Activated CD4-positive, alpha-beta T cell treated with anti-CD3 and anti-CD28 coated beads, Interleukin-10, Interleukin-2, amounts not matched to agents 100 ng/mL and 50 ng/mL, durations not matched to agents 16 hours and 8 hours (primary cell): ENCODE measurements at places on chromosomes 4 and X.

DNA sequence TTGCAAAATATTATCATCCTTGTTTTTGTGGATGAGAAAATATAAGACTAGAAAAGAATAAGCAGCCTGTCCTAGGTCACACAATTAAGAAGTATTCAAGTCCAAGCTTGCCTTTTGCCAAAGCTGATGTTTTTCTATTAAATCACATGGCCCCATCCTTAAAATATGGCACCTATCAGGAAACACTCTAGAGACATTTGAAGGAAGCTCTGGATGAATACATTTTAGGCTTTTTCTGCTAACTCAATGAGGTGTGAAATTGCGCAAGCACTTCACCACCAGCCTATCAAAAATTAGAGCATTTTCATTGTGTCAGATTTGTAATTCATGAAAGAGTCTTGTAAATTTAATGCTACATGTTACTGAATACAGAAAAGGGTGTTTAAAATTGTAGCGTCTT is 251.1 kb upstream of the MAD2L1 start:
- DNase-seq, result no peak

- peak; percentile 90 for DNase-seq
Measured at GRCh38 chr4:1351854-1352566, 5.0 kb downstream of the UVSSA start.

DNA sequence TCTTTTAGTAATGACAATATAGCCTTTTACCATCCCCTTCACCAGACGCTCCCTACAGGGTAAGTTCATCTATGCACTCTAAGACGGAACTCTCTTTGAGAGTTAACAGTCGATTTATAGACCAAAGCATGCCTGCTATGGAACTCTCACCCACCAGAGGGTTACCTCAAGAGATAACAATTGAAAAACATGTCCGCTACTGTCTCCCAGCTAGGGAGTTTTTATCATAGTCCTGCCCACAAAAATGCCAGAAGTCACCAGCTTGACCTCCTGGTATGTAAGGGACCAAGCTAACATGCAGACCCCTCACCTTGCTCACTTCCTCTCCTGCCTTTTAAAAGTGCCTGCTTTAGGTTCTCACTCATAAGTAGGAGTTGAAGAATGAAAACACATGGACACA is 16.7 kb upstream of the YTHDC1 start:
- no peak for DNase-seq

- no peak for DNase-seq
Measured at GRCh38 chr4:85381968-85382367, 93.0 kb upstream of the ARHGAP24 start.

DNA sequence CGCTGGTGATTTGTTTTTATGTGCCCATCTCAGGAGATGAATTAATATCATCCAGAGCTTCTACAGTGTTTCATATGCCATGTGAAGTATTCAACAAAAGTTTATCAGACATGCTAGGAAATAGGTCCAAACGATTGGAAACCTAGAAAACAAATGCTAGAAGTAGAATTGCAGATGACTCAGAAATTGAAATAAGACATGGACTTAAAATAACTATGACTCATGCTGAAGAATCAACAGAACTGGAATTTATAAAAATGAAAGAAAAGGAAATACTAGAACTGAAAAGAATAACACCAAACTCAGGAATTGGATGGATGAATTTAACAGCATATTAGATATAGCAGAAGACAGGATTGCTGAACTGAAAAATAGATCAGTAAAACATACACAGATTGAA is 172.7 kb upstream of the GIMD1 start:
- DNase-seq, result no peak

GRCh38 chrX:123962006-123962467 is 531 bp downstream of the STAG2 start:
- DNase-seq, result no peak

DNA sequence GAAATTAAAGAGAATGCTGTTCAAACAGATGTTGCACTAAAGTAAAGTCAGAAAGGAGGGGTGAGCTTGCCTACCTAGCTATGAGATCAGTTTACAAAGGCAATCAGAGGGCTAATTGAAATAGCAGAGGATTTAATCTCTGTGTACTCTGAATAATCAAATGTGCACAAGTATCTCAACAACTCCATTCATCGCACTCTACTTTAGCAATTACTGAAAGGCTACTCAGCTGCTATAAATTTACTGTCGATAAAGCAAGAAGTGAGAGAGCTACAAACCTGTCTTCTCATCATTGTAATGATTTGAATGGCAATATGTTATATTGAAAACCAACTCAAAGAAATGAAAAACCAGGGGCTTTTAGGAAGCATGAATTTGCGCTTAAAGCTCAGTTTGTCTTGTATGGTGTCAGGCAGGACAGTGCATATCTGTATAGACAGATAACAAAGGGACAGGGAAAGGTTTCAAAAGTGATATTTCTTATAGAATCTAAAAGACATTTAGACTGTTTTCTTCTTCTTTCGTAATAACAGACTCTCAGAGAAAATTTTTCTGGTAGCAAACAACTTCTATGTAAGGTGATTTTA is 34.8 kb downstream of the GC start:
- no peak for DNase-seq

DNA sequence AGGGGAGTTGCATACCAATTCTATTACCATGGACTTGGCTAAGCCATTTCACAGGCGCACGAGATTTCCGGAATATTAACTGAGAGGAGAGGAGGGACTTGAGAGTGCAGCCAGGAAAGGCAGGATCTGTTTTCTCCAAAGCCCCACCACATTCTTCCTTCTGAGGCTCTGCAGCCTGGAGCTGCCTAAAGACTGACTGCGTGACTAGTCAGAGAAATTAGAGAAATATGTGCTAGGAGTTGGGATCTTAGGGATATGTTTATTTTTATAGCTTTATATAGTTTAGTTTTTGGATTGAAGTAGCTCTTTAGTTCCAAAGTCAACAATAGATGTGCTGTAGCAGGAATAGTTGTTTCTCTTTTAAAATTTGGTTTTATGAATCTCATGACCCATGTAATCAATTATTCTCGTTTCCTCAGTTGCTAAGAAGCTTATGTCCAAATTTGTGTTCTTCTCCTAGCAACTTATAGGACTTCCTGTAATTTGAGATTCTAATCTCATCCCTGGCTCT is 300.1 kb upstream of the DDX53 start:
- no peak for DNase-seq

GRCh38 chr4:27218013-27218412 is 357.4 kb downstream of the STIM2 start:
- no peak for DNase-seq

- DNase-seq, result no peak
Measured at GRCh38 chr4:138802499-138802898, 213.1 kb upstream of the NOCT start.

- DNase-seq, result no peak
Measured at GRCh38 chr4:98539741-98540140, 118.7 kb downstream of the TSPAN5 start.

GRCh38 chrX:150036181-150036580 is 97.9 kb upstream of the EOLA2 start:
- no peak for DNase-seq

- no peak for DNase-seq
Measured at GRCh38 chrX:30010471-30010870, 204.9 kb upstream of the MAGEB2 start.

DNA sequence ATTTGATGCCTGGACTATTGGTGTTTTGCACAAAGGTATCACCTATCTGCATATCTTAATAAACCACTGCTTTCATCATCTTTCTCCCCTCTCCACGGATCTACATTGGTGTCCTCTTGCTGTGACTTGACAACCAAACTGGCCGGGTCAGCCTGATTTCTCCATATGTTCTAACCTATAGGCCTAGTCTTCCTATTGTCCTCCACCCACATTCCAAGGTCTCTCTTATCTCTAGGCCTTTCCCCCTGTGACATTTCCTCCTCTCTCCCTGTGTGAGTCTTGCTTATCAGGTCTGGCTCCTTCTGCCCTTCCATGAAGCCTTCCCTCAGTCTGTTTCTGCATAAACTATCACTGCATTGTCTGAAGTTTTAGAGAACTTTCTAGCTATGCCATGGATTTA is 33.7 kb downstream of the ARHGAP24 start:
- DNase-seq, result no peak

DNA sequence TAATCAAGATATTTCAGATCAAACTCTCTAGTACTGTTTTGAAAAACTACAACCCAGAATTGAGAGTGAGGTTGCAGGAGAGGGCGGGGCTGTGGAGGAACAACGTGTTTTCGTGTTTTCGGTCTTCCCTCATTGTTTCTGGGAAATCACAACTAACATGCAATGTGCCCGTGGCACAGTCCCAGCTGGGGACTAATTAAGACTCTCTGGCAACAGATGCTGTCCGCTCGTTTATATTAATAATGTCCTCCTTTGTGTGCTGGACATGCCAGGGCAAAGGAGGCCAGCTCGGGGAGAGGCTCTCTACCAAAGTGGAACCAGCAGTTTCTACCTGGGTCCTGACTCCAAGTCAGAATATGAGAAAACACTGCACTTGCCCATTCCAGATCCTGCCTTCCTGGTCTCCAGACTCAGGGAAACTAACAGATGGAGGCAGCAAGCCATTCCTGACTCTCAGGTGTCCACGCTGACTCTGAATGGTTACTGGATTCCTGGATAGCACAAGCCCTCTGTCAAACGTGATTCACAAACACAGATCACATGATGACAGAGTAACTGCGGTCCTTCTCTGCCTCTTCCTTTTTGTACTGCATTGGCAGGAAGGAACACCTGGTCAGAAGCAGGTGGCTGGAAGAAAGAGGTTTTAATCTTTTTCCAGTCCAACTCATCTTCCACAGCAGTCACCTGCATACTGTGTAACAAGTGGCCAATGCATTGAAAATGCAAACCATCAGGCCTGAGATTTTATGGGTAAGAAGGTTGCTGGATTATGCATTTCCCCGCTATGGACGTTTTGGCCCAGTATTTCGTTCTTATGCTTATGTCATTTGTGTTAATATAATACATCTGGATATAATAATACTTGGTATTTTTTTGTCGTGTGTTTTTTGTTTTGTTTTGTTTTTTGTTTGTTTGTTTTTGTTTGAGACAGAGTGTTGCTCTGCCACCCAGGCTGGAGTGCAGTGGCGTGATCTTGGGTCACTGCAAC is 65.0 kb downstream of the COQ2 start:
- peak; percentile 82 for DNase-seq

- no peak for DNase-seq
Measured at GRCh38 chr4:100977274-100977673, 370.1 kb downstream of the PPP3CA start.

DNA sequence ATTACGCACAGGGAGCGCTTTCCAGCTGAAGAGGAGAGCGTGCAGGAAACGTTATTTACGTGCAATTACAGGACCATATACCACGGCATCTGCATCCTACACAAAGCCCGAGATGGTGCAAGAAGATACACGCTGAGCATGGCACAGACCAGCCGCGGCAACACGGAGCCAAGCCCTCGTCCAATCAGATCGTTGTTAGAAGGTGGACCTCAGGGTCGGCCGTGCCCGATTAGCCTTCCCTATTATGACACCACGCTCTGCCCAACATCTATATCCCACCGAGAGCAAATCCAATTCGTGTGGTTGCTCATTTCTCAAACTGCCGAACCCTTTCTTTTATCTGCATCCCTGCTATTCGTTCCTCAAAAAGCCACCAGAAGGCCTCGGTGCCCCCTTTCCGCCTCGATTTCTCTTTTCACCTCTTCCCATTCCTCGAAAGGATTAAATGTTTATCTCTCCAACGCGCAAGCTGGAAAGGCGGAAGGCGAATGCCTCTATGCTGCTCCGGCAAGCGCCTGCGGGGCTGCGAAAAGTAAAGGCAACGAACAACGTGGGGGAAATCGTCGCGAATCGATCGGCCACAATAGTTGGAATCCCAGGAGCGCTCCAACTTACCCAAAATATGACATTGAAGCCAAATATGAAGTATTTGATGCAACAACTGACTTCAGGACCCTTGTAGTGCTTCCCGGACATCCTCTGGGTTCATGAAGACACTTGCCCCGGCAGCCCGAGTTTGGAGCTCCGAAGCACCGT is 702 bp downstream of the TSPAN5 start:
- DNase-seq, result peak; percentile 72

DNA sequence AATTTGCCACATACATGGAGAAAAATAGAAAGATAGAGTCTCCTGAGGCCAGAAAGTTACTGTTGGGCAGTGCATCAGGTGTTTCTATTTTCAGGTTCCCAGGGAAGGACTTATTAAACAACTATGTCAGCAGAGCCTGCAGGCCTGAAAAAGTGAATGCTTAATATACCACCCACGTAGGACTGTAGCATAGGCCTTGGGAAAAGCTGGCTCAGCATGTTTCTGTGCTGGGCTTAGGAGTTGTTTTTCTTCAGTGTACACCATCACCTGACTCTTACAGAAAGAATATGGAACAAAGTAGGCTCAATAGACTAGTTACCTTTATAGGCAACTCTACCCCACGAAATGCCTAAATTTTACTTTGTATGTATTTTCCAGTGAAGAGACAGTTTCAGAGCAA is 1385.9 kb downstream of the FAM133A start:
- no peak for DNase-seq

DNA sequence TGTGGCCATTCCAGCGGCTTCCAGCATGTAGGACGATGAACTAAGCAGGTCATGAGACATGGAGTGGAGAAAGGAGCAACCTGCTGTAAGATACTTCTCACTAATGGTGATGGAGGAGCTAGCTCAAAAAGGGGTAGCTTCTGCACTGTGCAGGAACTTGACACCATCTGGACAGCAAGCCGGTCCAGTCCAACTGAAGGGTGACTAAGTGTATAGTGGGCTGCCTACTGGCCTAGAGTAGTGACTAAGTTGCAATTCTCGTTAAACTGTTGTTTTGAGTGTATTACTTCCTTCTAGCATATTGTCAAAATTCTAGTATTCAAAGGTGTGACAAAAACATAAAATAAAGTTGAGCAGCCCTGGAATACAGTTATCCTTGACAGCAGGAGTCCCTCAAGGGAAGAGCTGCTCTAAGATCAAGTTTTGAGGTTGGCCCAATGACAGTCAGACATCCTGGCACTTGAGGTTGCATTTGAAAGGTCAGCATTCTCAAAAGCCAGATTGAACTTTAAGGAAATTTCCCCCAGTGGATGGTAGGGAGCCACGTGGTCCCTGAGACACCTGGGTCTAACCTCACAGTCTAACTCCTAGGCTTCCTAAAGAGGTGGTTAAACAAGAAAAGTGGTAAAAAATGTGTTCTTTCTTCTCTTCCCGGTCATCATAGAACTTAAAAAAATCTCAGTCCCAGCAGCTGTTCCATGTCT is 8.0 kb downstream of the CETN2 start:
- no peak for DNase-seq

DNA sequence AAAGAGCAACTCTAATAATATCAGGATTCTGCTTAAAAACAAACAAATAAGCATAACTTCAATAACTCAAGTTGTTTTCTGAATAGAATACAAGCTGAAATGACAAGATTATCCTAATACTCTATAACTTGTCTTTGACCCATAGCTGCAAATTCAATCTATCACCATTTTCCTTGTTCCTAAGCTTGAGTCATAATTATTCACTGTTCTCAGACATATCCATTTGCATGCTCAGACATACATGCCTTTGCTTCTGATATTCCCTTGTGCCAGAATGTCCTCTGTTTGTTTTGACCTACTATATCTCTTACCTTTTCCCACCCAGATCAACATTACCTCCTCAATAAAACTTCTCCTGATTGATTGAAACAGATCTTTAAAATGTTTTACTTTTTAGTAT is 109.7 kb downstream of the SNCA start:
- DNase-seq, result no peak
